ENCODE measurements at places on chromosomes 2 and 18. TPM values are rescaled to one million over a fixed set of nuclear protein-coding genes. Genes with fewer than 3 reads are reported as not detected.

CDKL4 gene
- total RNA-seq: 3.0 TPM

MC4R gene
- total RNA-seq: not detected

GPR55 gene
- not detected for total RNA-seq

IRS1 gene
- total RNA-seq: 29.1 TPM

ZSWIM2 gene
- total RNA-seq: under 0.01 TPM
